ENCODE measurements at places on chromosomes 5 and 9.
A peak's percentile ranks its signal among the peaks of the same experiment; 100 is the strongest.

GRCh38 chr5:153601377-153601776 is 110.9 kb downstream of the GRIA1 start:
- DNase-seq = no peak

DNA sequence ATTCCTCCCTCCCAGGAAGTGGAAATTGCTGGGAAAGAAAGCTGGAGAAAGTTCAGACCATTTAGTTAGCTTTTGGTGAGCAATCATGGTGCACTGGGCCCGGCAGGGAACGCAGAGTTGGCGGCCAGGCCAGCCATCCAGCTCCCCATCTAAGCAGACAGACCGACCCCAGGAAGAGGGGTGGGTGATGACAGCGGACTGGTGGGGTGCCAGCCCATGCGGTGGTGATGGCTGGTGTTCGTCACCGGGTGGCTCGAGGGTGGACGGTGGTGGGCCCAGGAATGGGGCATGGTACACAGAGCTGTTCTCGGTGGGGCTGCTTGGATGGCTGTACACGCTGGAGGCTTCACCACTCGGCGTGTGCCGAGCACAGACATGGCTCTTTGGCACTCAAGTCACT is 85.6 kb upstream of the ARAP3 start:
- no peak for DNase-seq

DNA sequence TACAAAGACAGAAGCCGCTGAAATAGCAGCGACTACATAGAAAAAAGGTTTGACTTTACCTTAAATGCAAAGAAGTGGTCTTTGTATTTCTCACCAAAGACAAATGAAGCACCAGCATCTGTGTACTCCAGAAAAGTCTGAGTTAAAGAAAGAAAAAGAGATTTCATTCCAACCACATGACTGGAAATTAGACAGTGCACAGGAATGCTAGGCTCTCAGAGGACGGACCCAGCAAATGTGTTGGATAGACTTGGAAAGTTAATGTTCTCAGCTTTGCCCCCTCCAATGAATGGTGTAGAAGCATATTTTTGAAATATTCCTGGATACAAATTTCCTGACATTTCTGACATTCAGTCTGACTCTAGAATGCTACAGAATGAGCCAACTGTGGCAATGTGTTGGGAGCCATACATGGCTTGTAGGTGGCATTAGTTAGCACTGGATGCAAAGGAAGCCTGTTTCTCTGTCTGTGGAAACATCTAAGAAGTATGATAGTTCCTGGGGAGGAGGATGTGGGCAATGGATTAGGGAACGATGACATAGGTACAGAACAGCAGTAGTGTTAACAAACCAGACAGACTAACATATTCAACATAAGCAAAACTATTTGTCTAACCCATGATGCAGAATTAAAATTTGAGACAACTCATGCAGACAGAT is 43.3 kb downstream of the SLC28A3 start:
- no peak for DNase-seq

DNA sequence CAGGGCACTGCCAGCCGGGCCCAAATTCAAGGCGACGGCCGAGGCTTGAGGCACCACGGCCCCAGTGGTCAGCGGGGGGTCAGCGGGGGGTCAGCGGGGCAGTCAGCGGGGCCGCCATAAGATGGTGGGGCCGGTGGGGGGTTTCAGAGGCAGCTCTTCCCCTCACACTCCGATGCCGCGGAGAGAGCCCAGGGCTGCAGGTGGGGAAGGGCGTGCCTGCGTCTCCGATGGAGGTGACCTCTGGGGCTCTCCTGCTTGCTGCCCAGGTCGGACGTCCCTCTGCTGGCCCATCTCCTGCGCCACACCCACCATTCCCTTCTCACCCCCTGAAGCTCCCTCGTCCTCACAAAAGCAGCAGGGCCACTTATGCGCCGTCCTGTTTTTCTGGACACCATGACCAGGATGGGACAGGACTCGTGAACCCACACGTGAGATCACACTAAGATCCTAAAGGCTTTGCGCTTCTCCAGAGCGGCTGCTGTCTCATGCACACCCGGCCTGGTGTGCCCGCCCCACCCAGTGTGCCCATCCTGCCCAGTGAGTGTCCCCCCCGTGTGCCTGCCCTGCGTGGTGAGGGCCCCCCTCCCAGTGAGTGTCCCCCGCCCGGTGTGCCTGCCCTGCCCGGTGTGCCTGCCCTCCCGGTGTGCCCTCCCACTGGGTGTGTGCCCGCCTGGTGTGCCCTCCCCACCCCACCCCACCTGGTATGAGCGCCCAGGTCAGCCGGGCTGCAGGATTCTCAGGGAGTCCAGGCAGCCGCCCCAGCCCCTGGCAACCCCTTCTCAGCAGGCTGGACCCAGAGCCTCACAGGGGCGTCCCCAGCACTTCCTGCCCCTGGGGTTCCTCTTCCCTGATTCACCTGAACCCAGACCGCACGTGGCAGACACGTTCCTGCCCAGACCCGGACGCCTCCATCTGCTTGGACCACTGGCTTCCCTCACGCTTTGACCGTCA is 48.7 kb upstream of the NKD2 start:
- no peak for DNase-seq

GRCh38 chr5:14729448-14730385 is 65.2 kb downstream of the OTULIN start:
- no peak for DNase-seq

- peak; percentile 27 for DNase-seq
These were observed 694.6 kb downstream of the DNAH5 start for GRCh38 chr5:13249854-13250253.

- DNase-seq = no peak
These were observed 93.7 kb upstream of the PANK3 start for GRCh38 chr5:168672888-168673287.

DNA sequence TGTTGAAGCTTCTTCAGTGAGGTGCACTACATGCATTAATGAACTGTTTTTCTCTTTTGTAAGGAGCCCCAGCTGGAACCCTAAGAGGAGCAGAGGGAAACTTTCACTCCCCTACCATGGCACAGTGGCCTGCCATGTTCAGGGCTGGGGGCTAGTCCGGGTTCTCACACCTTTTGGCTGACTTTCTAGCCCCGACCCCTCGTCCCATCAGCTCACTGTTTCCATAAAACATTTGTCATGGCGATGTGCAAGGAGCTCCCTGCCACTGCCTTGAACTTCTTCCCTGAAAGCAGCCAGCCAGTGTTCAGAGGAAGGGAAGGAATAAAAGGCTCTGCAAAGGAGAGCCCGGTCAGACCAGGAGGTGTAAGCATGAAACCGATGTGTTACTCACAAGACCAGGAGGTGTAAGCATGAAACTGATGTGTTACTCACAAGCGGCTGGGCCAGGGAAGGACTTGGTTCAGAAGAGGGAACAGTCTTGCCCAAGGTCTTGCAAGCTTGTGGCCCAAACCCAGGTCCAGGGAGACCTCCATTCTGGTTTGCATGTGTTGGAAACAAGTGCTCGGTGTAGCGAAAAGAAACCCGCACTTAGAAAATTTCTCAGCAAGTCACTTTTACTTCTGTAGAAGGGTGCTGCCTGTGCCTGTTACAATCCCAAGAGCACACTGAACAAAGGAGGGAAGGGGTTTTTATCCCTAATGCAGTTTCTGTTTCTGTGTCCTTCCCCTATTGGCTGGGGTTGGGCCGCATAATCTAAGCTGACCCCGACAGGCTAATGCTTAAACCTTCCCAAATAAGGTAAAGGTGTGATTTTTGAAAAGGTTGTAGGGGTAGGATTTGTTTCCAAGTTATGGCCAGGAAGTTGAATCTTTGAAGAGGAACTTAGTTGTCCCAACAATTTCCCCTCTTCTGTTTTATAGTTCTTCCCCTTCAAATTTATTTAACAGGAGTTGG is 3.4 kb upstream of the ABO start:
- no peak for DNase-seq

- DNase-seq = no peak
These were observed 91.3 kb downstream of the COMMD10 start for GRCh38 chr5:116176121-116176520.

GRCh38 chr5:23461576-23461975 is 45.8 kb upstream of the PRDM9 start:
- no peak for DNase-seq

DNA sequence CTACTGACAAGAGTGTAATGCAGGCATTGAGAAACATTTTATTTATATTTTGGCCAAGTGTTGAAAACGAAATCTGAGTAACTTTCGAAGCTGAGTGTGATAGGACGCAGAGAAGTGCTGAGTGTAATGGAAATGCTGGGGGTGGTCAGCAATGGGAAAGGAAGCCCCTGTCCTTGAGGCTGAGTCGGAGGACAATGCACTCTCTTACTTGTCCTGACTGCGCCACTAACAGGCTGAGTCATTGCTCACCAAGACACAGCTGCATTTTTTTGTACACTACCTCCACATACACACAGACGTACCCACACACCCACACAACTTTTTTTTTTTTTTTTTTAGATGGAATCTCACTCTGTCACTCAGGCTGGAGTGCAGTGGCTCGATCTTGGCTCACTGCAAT is 637.7 kb downstream of the SLCO4C1 start:
- DNase-seq = peak; percentile 6

DNA sequence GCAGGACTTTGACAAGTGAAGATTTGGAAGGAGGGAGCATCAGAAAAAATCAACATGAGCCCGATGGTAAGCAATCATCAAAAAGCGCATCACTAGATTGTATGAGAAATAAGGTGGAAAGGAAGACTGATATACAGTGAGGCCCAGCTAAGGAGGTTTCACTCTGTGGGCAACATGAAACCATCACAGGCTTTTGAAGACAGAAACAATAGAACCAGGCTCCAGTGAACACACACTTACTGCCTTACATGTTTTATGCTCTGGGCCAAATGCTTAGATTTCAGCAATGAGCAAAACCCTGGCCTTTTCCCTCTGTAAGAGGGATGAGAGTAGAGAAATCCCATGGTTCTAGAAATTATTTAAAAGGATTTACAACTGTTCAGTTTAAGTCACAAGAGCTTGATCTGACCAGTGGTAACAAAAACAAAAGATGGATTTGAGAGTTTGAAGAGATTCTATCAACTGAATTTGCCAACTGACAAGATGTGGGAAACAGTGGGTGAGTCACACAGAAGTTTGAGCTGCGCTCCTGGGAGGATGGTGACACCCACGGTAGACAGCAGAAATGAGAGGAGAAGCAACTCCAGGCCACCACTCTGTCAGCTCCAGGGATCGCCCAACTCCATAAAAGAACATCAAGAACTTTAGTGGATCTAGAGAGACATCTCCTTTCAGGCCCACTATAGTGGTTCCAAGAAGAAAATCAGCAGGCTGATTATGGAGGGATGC is 261.8 kb downstream of the MCTP1 start:
- no peak for DNase-seq

DNA sequence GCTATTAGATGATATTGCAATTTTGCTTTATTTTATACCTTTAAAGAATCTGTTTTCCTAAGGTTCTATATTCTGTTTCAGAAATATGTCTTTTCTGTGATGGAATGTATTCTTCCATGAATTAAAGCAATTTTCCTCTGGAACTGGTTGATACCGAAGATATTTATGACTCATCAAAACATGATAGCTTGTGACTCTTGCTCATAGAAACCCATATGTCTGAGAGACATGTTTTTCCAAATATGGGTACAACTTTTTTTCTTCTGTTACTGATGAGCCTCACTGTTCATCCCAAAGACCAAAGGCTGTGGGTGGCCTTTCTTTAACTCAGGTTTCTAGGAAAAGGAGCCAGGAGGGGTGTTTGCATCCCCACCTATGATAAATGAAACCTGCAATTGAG is 126.1 kb upstream of the PAPPA start:
- DNase-seq = peak; percentile 30

GRCh38 chr5:8908055-8908683 is 637.7 kb downstream of the SEMA5A start:
- peak; percentile 52 for DNase-seq

GRCh38 chr9:114467226-114467750 is 38.0 kb downstream of the WHRN start:
- DNase-seq = no peak

DNA sequence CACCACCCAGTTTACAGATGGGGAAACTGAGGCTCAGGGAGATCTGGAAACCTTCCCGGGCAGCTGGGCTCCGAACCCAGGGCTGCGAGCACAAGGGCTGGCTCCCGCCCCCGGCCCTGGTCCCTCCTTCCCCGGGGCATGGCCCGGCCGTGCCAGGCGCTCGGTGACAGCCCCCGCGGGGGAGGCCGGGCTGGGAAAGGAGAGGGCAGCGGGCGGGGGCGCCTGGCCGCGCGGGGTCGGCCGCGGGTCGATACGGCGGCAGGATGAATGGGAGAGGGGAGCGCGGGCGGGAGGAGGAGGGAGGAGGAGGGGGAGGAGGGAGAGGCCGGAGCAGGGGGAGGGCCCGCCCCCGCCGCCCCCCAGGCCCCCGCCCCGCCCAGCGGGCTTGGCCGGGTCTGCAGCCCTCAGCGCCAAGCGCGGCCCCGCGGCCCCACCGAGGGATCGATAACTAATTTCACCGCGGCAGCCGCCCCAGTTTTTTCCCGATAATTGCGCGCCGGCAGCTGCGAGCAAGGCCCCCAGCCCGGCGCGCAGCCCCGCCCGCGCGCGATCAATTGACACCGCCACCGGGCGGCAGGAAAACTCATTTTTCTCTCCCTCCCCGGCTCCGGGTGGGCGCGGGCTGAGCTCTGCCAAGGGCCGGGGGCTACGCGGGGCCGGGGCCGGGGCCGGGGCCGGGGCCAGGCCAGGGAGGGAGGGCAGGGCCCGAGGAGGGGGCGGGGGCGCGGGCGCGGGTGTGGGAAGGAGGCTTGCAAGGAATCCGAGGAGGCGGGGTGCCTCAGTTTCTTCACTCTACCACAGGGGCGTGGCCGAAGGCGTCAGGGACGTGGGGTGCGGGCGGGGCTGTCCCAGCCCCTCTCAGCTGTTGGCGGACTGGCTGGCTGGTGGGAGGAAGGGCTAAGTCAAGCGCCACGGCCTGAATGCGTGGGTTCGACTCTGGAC is 52.1 kb downstream of the C9orf50 start:
- DNase-seq = no peak

DNA sequence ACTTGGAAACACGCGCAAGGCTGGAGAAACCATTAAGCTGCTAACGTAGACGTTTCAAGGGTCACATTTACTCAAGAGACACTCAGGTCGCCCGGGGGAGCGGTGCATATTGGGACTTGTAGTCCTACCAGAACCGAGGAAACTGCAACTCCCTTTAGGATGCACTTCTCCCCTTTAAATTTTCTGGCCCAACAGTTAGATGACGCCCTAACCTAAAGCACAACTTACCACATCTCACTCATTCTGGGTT is 384 bp upstream of the DMXL1 start:
- DNase-seq = no peak

DNA sequence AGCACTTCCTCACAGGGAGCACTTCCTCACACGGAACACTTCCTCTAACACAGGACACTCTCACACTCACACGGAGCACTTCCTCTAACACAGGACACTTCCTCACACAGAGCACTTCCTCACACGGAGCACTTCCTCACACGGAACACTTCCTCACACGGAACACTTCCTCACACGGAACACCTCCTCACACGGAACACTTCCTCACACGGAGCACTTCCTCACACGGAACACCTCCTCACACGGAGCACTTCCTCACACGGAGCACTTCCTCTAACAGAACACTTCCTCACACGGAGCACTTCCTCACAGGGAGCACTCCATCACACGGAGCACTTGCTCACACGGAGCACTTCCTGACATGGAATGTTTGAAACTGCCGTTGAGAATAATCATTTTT is 13.4 kb downstream of the POMT1 start:
- no peak for DNase-seq

GRCh38 chr9:120643061-120643460 is 63.1 kb upstream of the CDK5RAP2 start:
- DNase-seq = no peak

Data from RKO (cell line).